Left cardiac atrium (tissue), 4 donors: ENCODE measurements at places on chromosomes 5 and 9. TPM values are rescaled to one million over a fixed set of nuclear protein-coding genes. Genes with fewer than 3 reads are reported as not detected.

DNA sequence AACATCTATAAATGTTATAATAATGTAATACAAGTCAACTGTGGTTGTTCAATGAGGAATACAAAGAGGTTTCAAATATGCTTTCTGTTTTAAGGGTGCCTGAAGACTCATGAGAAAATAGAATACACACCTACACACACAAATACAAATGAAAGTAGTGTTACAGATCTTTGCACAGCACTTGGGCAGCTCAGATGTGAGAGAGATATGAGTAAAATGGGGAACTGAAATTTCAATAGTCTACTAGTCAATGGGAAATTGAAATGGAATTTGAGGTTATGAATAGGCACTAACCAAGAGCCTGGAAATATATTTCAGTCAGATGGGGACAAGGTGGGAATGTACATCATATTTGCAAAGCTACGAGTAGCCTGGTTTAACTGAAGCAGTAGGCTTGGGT, 96.6 kb downstream of the ISL1 start:
- DNase-seq: no peak

DNA sequence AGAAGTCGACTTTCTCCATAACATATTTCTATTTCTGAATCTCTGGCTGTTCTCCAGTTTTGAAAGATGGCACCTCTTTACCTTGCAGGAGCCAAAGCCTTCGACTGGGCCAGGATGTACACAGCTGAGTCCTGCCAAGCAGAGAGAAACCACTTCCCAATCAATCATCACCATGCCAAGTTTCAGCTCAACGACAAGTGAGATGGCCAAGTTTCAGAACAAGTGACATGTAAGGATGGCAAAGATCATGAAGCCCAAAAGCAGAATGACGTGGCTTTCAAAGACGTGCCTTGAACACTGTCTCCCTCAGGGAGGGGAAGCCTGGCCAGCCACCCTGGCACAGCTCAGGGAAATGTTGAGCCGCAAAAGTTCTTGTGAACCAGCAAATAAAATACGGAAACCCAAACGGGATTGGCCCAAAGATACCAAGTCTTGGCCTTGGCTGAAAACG, 17.7 kb downstream of the STK10 start:
- DNase-seq: peak; percentile 35

The PCDHB10 gene
- total RNA-seq: 1.5 TPM

The ARHGEF28 gene
- total RNA-seq: 2.6 TPM

The FREM1 gene
- 1.8 TPM for total RNA-seq

The TICAM2 gene
- 3.5 TPM for total RNA-seq

The DNAJA1 gene
- 93.2 TPM for total RNA-seq

The SLC34A1 gene
- total RNA-seq: not detected

DNA sequence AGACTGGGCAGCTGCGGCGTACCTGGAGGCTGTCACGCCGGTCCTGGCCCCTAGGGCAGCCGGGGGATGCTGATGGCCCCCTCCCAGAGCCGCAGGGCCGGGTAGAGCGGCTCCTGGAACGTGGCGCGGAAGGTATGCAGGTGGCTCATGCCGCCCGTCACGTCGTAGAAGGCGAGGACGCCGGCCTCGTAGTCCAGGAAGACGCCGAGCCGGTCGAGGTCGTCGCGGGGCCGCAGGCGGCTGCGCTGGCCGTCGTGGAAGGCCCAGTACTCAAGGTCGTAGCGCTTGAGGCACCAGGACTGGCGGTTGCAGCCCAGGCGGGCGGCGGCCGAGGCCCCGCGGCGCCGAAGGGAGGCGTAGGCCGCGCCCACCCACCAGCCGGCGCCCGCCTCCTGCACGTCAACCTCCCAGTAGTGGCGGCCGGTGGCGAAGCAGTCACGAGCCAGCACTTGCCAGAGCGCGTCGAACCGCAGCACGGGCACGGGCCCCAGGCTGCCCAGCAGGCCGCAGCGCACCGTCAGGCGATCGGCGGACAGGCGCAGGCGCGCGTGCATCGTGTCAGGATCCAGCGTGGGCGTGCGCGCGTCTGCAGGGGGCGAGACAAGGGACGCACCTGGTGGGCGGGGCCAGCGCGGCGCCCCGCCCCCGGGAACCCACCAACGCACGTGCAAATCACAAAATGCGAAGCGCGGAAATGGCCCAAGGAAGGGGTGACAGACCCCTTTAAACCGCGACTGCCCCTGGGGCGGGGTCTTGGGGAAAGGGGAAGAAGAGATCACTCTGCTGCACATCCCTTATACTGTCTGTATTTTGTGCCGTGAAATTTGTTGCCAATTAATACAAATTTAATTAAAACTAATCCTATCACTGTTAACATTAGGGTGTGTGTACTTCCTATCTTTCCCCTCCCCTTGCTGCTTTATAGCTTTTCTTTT, 31.2 kb downstream of the NANS start:
- peak; percentile 45 for DNase-seq
